CD4-positive, alpha-beta T cell treated with Interferon alpha-2 for 1 hour (primary cell): ENCODE measurements at places on chromosomes 7 and 10.

GRCh38 chr7:86453454-86453853, 190.3 kb upstream of the GRM3 start:
- DNase-seq = no peak

GRCh38 chr10:99779335-99779734, 3.1 kb upstream of the ABCC2 start:
- no peak for DNase-seq

DNA sequence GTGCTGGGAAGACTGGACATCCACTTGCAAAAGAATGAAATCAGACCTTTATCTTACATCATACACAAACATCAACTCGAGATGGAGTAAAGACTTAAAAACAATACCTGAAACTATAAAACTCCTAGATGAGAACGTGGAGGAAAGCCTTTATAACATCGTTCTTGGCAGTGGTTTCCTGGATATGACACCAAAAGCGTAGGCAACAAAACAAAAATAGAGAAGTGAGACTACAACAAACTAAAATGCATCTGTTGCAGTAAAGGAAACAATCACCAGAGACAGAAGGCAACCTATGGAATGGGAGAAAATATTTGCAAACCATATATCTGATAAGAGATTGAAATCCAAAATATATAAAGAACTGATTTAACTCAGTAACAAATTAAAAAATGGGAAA, 33.3 kb downstream of the CC2D2B start:
- DNase-seq = no peak

GRCh38 chr7:112572669-112573301, 92.0 kb downstream of the LSMEM1 start:
- DNase-seq = no peak

GRCh38 chr10:95346715-95347401, 56.1 kb upstream of the PDLIM1 start:
- no peak for DNase-seq

DNA sequence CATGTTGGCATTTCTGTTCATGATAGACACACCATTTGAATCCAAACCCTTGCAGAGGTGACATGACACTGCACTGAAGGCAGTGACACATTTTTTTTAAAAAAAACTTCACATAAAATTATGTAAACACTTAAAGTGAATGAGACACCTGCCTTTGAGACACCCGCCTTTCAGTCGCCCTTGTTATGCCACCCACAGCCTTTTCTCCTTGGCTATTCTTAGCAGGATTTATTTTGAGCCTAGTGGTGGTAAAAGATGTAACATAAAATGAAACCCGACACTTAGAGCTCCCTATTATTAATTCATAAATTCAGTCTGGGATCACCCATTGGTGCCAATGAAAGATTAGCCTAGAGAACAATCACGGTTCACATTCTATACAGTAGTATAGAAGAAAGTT, 161.3 kb downstream of the DYNC1I1 start:
- no peak for DNase-seq

DNA sequence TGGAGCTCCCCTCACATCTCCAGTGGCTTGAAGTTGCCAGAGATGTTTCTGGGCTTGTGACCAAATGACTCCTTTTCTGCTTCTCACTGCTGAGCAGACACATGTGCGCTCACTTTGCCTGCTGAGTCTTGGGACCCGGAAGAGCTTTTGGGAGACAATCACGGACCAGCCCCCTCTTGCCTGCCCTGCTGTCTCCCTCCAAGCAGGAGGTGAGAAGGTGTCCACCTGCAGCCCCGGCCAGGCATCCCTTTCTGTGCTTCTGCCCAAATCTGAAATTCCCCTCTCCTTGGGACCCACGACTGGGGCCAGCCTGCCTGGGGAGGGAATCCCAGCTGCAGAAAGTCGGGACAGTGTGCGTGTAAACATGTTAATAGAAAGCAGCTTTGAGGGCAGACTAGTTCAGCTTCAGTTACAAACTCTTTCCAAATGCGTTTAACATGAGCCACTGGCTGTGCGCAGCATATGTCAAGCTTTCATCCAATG, 31.7 kb downstream of the HTRA1 start:
- DNase-seq = no peak

DNA sequence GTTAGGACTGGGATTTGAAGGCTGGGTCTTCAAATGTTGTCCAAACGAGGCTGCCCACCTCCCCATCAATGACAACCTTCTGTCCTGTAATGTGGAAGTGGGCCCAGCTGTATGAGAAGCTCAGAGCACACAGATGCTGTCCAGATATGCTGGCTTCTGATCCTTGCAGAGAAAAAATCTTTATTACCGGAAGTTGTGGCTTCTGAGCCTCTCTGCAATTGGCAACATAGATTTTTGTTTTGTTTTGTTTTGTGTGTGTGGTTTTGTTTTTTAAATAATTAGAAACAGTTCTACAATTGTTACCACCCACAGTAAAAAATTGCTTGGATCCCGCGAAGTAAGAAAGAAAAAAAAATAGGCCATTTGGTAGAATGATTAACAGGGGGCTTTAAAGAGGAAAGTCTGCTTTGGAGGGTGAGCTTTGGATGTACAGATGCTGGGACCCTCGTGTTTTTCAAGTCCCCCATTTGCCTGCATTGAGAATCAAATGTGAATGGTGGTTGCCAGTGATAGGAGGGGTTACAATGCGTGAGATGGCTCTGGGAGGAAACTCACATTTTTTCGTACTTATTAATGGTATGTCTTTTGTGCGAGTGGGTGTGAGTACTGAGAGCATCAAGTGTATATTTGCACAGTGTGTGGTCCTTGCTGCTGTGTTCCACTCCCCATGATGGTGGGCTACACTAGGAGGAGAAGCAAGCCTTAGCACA, 153.2 kb downstream of the TCF7L2 start:
- DNase-seq = no peak

GRCh38 chr7:132492823-132493445, 83.3 kb downstream of the PLXNA4 start:
- DNase-seq = no peak

- no peak for DNase-seq
Measured at GRCh38 chr7:128120976-128121490, 89.8 kb upstream of the LRRC4 start.

- DNase-seq = no peak
Measured at GRCh38 chr10:33402220-33403073, 68.0 kb upstream of the NRP1 start.

DNA sequence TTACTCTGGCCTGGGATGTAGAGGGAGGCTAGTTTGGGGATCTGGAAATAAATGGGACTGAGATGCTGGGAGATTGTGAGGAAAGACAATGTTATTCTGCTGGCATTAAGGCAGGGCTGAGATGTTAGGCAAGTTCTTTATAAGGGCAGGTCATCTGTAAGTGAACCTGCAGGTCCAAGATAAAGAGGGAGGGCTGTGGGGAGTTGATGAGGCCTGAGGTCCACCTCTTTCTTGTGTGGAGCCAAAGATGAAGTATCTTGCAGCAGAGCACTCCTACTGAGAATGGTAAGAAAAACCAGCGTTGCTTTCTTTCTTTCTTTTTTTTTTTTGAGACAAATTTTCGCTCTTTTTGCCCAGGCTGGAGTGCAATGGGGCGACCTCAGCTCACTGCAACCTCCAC, 19.1 kb downstream of the CYCS start:
- no peak for DNase-seq

- no peak for DNase-seq
Measured at GRCh38 chr10:28253169-28253785, 49.6 kb downstream of the MPP7 start.

DNA sequence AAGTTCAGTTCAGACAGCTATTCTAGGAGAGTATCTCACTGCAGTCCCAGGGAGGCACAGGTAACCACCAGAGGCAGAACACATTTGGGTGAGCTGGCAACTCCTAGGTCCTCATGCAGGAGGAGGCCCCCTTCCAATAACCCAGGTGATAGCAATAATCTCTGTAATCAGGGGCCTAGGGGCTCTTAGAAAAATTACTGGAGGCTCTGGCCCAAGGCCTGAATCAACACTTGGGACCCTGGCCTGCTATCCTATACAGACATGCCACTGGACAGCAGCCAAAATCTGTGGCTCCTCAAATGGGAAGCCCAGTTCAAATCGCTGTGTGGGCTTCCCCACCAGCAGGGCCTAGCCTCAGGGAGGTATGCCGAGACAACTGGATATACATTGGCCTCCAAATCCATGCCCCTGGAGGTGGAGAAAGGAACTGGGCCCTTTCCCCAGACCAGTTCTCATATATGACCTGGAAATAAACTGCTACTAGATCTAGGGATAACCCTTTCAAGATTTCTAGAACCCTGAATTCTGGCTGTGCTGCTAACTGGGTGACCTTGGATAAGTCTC, 1.6 kb downstream of the AVPI1 start:
- DNase-seq = no peak

DNA sequence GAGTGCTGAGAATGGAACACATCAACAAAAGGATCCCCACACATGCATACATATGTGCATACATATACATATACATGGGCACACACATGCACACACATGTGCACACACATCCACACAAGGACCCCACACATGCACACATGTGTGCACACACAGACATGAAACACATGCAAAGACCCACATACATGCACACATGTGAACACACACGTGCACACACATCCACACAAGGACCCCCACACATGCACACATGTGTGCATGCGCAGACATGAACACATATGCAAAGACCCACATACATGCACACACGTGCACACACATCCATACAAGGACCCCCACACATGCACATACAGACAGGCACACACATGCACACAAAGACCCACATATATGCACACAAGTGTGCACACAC, 104.4 kb upstream of the ADARB2 start:
- DNase-seq = no peak

GRCh38 chr7:135150072-135150782, 2.4 kb downstream of the TMEM140 start:
- no peak for DNase-seq

GRCh38 chr10:73866621-73867020, 7.7 kb downstream of the CAMK2G start:
- no peak for DNase-seq

DNA sequence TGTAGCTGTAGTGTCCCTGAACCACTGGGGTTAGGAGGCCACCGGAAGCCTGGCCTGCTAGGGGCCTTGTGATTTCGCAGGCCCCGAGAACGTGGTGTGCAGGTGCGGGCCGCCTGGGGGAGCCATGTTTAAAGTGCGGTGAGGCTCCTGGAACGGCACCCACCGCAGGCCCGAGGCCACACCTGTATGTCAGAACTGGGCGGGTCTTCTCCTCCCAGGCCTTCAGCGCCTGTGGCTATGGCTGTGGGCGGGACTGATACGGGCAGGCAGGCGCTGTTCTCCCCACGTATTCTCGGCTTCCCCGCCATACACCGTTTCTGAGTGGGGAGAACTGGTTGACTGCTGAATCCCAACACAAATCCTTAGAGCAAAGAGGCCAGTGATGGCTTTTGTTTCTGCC, 74.8 kb downstream of the DNAJB6 start:
- peak; percentile 65 for DNase-seq

DNA sequence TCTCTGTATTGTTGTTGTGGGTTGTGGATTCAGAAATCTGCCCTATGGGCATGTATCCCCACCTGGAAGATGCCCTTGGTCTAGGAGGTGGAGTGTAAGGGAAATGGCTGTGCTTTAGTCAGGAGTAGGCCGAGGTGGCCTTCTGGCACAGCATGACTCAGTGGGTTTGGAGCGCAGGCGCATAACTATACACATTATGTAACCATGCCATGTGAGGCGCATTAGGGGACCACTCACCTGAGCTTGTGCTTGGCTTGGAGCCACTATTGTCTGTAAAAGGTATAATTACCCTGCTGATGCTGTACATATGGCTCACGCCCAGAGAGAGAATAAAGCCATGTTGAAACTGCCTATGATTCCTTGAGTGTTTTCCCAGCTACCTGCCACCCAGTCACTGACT, 20.6 kb upstream of the ADAMTS14 start:
- peak; percentile 20 for DNase-seq

DNA sequence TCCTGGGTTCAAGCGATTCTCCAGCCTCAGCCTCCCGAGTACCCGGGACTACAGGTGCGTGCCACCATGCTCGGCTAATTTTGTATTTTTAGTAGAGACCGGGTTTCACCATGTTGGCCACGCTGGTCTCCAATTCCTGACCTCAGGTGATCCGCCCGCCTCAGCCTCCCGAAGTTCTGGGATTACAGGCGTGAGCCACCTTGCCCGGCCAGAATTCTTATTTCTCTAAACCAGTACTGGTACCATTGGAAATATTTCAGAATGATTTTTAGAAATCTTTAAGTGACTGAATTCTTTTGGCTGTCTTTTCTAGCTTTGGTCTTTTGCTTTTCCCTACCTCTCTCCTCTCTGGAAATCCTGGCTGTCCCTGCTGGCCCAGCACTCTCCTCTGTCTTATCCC, 2.8 kb downstream of the GNAI1 start:
- DNase-seq = no peak
